ENCODE measurements at places on chromosomes 6 and 20. TPM values are rescaled to one million over a fixed set of nuclear protein-coding genes. Genes with fewer than 3 reads are reported as not detected.

SLC44A4 gene
- polyA plus RNA-seq: 0.12 TPM

THEMIS gene
- polyA plus RNA-seq: 0.24 TPM

GRCh38 chr6:150902142-150902776 is 36.8 kb downstream of the MTHFD1L start:
- no peak for DNase-seq

DNA sequence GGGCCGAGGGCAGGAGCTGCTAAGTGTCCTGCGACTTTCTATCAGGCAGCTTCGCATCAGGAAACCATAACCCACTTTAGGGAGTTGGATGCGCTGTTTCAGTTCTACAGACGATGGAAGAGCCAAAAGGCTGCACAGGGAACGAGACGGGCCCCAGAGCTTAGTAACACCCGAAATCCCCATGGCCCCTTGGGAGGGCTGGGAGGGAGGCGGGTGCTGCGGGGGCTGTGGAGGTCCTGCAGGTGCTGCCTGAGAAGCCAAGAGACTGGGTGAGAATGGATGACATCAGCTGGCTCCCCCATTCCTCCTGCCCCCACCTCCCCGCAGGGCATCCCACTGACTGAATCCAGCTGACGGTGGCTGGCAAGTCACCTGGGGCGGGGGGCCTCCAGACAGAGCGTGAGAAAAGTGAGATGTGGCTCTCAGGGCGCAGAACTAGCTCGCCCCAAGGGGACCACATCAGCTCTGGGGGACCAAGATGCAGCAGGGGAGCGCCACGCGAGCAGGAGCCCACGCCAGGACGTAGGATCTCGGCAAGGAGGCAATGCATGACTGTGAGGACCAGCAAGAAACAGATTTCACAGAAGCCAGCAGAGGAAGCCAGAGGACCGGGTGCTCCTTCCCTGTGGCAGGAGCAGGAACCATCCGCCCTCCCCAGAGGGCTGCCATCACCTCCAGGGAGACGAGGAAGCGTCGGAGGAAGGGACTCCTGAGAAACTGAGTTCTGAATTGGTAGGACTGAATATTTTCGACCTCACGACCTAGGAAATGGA is 36.8 kb downstream of the PNLDC1 start:
- no peak for DNase-seq

GRCh38 chr20:48153523-48153922 is 368.2 kb upstream of the SULF2 start:
- no peak for DNase-seq
